ENCODE measurements at places on chromosomes 1 and 21.

DNA sequence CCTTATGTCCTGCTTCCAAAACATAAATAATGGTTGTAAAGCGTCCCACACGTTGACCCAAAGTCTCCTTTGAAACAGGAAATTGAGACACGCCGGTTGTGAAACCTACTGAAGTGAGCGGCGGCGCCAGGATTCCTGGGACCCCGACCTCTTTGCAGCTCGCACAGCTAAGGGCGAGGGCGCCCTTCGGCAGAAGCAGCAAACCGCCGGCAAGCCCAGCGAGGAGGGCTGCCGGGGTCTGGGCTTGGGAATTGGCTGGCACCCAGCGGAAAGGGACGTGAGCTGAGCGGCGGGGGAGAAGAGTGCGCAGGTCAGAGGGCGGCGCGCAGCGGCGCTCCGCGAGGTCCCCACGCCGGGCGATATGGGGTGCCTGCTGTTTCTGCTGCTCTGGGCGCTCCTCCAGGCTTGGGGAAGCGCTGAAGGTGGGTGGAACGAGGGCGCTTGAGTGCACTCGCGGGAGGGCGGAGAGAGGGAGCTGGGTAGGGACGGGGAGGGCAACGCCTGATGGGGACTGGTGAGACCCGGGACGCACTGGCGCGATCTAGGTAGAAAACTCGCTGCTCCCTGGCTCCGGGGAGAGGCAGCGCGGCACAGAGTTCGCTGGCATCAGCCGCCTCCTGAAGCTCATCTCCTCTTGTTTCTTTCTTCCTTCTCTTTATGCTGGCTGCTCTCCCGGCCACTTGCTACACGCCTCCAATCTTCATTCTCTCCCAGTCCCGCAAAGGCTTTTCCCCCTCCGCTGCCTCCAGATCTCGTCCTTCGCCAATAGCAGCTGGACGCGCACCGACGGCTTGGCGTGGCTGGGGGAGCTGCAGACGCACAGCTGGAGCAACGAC, at the start of gene CD1D:
Gene CD1D (plus strand): TSS at position 155 of the 836 bp plus-strand sequence. CDS start 207 bp downstream, at position 362.
- DNase-seq = no peak

- DNase-seq = no peak
Measured at GRCh38 chr1:160009081-160009480, 22.7 kb downstream of the PIGM start.

DNA sequence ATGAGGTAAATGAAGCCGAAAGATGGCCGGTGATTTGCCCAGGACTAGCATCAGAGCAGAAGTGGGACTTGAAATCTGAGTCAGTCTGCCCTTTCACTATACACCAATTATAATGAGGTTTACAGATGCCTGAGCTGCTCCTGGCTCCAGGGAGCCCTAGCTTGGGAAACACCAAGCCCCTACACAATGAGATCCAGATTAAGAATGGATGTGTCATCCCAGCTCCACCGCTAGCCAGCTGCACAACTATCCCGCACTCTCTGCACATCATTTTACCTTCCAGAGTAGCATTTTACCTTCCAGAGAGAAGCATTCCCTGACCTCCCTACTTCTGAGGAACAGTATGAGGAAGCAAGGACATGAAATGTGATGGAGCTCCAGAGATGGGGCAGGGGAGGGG, 27.0 kb downstream of the SERTAD4 start:
- no peak for DNase-seq

- no peak for DNase-seq
Measured at GRCh38 chr21:43721939-43722338, 3.0 kb downstream of the PDXK start.

DNA sequence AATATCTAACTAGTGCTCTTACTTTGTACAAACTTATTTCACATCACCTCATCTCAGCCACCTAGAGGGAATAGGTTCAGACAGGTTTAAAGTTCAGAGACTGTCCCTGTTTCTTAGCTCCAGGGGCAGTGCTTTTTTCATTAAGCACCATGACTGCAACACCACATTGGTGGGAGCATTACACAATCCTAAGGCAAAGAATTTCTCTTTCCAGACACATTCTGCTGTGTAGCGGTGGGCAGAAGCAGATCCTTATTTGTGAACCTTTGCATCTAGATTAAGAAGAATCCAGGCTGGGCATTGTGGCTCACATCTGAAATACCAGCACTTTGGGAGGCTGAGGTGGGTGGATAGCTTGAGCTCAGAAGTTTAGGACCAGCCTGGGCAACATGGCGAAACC, 16.1 kb downstream of the LCA5L start:
- DNase-seq = no peak

All from globus pallidus (tissue), 1 donor.